Left lung (tissue), 14 donors: ENCODE measurements at places on chromosomes 2 and 18.
A peak's percentile ranks its signal among the peaks of the same experiment; 100 is the strongest.

GRCh38 chr18:9608728-9609127 lies 5.6 kb downstream of the PPP4R1 start:
- no peak for DNase-seq

DNA sequence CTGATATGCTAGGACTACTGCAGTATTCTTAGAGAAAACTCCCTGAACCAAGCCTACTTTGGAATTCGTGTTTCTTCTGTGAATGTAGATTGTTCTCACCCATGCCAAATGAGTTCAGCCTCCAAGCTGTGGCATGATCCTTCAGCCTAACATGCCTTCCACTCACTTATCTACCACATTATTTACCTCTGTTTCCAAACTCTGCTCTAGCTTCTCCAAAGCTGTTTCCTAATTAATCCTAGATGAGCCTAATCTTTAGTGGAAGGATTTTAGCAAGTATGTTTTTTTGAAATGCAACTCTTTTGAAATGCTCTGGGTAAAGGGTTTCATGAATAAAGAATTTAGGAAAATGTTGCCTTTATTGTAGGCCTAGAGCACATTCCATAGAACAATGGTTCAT lies 152.9 kb upstream of the MMADHC start:
- DNase-seq: no peak

GRCh38 chr2:18502142-18502541 lies 58.3 kb downstream of the RDH14 start:
- no peak for DNase-seq

DNA sequence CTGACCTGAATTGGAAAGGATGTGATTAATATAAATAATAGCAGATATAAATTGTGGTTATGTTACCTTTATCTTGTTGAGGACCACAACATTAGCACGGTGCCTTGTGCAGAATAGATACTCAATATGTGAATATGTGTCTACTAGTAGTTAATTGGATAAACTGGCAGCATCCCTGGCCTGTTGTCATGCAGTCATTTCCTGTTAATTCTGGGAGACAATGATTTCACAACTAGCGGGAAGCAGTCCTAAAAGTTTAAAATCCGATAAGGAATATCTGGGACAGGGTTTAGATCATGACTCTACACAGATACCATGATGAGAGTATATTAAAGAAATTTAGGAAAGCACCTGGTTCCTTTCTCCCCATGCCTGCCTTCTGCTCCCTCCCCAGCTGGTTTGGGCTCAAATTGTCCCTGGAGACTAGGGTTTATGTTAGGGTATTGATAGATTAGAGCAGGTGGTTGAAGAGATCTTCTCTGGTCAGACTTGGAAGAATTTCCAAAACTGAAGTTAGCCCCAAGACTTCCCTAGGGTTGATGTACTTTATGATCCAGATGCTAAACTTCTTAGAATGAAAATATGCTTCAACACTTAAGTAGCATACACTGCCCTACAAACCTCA lies 32.8 kb downstream of the CYBRD1 start:
- DNase-seq: no peak

GRCh38 chr18:13283746-13284145 lies 65.2 kb downstream of the LDLRAD4 start:
- no peak for DNase-seq

DNA sequence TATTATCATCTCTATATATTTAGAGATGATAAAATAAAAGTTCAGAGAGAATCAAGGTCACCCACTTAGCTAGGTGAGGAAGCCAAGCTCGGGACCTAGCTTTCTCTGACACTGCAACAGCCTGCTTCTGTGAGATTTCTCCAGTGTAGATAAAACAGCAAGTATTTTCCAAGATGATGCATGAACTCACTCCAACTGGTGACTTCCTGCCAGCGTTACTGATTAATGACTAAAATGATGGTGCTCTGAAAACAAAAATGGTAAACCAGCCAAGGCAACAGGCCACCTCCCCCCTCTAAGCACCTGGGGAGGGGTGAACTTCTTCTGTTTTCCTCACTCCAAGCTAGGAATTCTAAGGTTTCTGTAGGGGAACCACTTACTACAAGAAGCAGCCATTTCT lies 510.2 kb upstream of the ID2 start:
- DNase-seq: no peak

GRCh38 chr18:64717026-64717425 lies 568.1 kb upstream of the LINC00305 start:
- no peak for DNase-seq

GRCh38 chr2:113124984-113125855 lies 2.2 kb upstream of the IL1RN start:
- no peak for DNase-seq

DNA sequence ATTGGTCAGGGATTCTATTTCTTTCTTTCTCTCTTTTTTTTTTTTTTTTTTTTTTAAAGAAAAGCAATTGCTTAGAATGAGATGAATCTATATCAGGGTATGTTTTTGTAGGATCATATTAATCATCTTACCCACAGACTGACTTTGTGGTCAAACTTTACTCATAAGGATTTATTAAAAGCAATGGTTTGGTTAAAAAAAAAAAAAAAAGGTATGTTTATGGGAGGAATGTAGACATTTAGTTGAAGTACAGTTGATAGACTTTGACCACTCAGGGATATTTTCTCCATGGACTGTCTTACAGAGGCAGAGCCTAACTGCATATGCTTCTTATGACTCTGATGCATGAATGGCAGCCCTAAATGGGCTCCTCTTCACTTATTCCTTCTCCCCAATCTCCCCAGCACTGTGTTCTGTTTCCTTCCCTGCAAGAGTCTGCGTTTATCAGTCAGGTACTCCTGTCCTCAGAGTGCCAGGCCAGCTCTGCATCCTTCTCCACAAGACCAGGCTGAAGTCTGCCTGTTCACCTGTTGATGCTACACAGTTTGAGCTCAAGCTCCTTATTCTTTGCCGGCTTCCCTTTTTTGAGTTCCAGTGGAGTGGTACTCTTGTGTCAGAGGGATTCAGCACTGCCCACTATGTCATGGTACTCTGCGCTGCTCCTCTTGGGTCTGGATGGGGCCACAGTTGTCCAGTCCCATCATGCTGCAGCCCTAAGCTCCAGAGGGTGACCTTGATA lies 24.3 kb downstream of the CRIM1 start:
- DNase-seq: no peak

DNA sequence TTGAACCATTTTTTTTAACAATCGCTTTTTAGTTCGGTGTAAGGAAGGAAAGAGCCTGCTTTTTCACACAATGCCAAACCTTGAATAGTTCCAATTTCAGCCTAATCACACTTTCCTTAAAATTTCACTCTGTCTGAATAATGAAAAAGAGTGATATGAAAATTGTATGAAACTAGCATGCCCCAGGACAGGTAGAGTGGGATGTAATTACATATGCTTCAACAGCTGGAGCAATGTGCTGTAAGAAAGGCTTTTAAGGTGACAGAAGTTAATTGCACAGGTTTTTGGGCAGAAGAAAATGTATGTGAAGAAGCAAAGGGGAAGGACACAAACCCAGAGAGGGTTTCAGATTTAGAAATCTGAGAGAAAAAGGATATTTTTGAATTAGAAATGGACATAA lies 184.0 kb downstream of the DSC3 start:
- DNase-seq: no peak

DNA sequence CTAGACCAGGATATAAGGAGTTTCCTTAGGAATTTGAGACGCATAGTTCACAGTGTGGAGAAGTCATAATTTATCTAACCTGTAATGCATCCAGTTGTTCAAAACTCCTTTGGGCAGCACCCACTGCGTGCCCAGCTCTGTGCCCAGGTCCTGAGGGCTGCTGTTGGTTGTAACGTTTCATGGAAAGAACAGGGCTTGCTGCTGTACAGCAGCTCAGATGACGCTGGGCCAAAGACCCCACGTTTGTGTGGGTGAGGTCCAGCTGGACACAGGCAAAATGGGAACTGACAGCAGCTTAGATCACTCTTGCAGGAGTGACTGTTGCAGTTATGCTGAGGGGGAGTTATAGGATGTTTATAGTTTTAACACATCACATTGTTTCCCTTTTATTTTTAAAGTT lies 30.0 kb upstream of the HS6ST1 start:
- DNase-seq: no peak

- DNase-seq: no peak
These were observed 47.4 kb upstream of the ANKRD62 start for GRCh38 chr18:12046046-12046750.

GRCh38 chr2:119486196-119486827 lies 38.0 kb downstream of the SCTR start:
- DNase-seq: no peak

DNA sequence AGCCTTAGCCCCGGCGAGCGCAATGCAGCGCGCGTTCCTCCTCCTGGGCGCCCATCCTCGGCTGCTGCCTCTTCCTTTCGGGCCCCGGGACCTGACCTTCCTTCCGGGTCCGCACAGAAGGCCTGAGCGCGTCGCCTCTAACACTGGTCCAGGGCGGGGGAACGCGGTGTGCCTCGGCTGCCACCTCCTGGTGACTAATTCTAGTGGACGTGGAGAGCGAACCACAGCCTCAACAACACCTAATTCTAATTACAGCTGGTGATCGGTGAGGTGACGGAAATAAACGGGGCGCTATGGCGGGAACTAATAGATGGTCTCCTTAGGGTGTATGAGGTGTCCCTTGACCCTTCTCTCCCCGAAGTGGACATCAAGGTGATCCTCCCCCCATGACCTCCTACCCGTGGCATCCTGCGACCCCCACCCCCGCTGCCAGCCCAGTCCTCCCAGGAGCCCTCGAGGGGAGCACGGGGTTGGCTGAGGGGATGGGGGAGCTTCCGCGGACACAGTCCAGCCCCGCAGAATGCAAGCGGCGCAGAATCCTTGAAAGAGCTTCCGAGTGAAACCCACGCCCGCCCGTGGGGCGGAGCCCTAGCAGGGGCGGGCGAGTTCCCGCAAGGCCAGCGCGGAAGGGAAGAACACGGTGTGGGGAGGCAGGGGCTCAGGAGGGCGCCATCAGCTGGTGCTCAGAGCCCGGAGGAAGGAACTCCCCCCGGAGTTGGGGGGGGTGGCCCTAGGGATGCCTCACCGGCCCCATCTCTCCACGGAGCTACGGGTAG lies 12.8 kb upstream of the HMSD start:
- peak; percentile 64 for DNase-seq

DNA sequence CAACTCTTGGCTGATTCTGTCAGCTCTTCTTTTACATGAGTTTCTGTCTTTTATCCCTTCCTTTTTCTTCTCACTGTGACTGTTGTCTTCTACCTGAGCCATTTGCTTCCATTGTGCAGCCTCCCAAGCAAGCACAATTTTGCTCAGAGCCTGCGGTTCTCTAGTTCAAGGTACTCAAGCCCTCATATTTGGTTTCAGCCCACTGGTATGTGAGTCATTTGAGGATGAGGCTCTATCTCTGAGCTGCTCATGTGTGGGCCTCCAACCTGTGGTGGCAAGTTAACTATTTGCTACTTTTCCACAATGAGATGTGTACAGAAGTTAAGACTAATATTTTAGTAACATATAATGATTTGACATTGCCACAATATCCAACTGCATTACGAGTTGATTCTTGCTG lies 183.0 kb downstream of the PHLPP1 start:
- no peak for DNase-seq

GRCh38 chr2:45668509-45668908 lies 17.0 kb downstream of the PRKCE start:
- no peak for DNase-seq

GRCh38 chr2:27428978-27429541 lies 629 bp downstream of the NRBP1 start:
- DNase-seq: peak; percentile 72

DNA sequence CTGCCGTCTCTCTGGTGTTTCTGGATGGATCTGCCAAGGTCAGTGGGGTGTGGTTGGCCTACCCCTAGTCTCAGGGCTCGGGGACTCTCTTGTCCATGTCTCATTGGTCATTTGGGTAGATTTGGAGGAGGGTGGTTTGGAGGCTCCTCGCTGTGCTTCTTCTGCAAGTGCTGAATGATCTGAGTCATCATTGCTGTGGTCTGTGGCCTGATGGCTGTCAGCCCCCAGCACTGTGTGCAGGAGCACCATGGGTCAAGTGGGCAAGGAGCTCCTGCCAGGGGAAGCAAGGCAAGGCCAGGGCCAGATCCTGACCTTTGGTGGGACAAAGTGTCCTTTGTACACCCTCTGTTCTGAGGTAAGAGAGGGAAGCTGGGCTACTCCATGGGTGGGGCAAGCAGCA lies 221.8 kb downstream of the FHOD3 start:
- no peak for DNase-seq

DNA sequence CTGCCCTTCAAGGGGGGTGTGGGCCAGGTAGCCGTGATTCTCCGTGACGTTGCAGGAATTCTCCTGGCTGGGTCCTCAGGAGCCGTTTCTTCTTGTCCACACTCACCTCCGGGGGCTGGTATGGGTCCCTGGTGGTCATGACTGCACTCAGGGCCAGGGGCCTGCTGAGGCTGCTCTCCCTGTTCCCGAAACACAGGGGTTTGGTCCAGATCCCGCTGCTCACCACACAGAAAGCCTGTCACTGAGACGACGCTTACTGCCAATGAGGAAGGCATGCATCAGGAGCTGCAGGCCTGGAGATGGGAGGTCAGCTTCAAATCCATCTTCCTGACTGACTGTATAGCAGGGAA lies 160.7 kb downstream of the RTP5 start:
- DNase-seq: no peak

- no peak for DNase-seq
These were observed 44.3 kb downstream of the MALT1 start for GRCh38 chr18:58715540-58715939.

DNA sequence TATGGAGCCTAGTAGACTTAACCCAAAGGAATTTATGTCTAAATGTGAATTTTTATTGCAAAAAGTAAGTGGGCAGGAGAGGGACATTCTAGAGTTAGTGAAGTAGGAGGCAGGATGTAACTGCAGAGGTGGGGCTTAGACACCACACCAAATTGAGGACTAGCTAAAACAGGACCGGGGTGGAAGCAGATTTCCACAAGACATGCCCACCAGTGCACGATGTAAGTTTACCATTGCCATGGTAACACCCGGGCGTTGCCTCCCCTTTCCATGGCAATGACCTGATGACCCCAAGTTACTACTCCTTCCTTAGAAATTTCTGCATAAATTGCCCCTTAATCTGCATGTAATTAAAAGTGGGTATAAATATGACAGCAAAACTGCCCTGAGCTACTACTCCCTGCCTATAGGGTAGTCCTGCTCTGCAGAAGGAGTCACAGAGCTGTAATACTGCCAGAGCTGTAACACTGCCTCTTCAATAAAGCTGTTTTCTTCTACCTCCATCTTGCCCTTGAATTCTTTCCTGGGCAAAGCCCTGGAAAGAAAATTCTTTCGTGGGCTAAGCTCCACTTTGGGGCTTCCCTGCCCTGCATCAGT lies 509.7 kb downstream of the ERBB4 start:
- DNase-seq: no peak

- no peak for DNase-seq
These were observed 7.8 kb downstream of the CCNT2 start for GRCh38 chr2:134926231-134926931.

DNA sequence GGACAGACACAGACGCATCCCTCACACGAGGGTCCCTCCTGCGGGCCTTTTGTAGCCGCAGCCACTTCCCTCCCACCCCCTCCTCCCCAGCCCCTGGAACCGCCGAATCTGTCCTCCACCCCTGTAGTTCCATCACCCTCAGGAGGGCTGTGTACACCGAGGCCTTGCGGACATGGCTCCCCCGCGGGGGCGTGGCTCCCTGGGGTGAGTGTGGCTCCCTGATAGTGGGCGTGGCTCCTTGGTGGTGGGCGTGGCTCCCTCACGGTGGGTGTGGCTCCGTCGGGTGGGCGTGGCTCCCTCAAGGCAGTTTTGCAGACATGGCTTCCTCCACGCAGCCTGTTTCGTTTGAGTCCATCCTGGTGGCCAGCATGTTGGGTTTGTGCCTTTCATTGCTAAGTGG lies 420.7 kb upstream of the SALL3 start:
- no peak for DNase-seq
